NB4 (cell line): ENCODE measurements at places on chromosomes 13 and 19.

GRCh38 chr13:110065780-110066179, 241.2 kb downstream of the COL4A1 start:
- no peak for DNase-seq

DNA sequence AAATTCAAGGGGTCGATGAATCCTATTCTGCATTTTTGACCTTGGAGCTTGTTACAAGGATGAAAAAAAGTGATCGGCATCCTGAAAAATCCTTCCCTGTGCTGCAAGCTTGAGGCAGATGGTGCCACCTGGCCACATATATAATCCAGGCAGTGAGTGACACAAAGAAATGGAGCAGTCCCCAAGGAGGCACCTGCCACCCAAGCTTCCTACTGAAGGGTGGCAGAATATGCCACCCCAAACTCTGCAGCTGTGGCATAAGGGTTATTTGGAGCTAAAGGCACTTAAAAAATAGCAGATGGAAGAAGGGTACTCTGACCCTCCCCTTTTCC, 15.4 kb downstream of the TMEM272 start:
- no peak for DNase-seq

DNA sequence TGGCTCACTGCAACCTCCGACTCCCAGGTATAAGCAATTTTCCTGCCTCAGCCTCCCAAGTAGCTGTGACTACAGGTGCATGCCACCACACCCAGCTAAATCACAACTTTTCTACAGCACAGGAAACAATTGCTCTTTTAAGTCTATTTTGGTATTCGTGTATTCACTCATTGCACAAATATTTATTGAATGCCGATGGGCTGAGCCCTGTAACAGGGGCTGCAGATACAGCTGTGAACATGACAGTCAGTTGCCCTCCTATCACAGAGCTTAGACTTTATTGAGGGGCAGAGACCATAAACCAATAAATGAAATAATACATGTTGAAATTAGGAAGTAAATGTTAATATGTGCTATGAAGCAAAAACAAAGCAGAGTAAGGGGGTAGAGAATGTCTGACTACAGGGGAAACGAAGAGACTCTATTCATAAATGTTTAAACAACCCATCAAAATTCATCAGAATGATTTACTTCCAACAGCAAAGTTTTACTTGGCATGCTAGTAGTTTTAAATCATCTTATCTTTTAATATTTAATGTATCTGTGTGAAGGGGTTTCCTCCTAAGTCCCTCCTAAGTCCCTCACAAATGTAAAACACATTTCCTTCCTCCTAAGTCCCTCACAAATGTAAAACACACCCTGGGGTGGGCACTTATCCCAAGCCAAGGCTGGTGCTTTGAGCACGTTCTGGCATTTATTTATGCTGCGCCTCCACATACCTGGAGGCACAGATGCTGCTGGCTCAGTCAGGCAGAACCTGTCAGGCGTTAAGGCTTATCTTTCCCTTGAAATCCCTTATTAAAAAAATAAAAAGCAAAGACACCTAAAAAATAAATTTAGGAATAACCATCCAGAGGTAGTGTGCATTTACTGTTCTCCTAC, 140.8 kb downstream of the MIPEP start:
- no peak for DNase-seq

- peak; percentile 26 for DNase-seq
Measured at GRCh38 chr13:38348861-38349389, 726 bp upstream of the UFM1 start.

DNA sequence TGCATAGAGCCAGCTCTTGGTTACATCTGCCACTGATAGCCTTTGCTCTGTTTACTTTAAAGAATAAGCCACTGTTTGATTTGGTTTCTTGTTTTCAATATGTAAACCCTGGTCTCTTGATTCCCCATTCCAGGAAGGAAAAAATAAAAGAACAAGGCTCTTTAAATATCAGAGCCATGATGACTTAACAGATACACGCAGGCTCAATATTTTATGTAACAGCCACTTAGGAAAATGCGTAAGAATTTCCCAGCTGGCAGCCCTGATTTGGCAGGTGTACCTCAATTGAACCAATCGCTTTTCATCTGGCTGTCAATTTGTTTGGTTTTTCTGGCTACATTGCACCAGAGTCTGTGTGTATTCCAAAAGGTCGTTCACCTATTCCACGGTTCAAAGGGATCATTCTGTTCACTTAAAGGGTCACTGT, 65.6 kb downstream of the IRS2 start:
- DNase-seq, result no peak
